Stimulated activated CD8-positive, alpha-beta memory T cell treated with anti-CD3 and anti-CD28 coated beads, Interleukin-7, amount 100 ng/mL, for 1 hour (primary cell): ENCODE measurements at places on chromosomes 12 and 14.

DNA sequence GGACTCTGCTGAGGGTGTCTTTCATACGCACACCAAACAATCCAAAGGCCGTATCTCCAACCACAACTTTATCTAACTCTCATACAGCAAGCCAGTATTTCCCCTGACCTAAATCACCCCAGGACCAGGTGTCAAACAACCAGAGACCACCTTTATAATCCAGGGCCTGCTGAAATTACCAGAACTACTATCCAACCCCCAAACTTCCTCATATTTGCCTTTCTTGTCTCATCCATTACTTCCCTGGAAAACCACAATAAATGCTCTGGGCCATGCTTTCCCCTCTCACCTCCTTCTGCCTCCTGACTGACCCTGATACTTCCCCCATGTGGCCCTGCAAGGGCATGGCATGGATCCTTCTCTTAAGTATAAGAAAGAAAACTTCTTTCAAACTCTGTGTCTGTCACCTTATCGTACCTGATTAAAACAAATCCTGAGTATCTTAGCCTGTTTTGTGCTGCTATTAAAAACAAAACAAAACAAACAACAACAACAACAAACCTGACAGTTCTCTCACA lies 44.7 kb upstream of the CRACR2A start:
- no peak for DNase-seq

DNA sequence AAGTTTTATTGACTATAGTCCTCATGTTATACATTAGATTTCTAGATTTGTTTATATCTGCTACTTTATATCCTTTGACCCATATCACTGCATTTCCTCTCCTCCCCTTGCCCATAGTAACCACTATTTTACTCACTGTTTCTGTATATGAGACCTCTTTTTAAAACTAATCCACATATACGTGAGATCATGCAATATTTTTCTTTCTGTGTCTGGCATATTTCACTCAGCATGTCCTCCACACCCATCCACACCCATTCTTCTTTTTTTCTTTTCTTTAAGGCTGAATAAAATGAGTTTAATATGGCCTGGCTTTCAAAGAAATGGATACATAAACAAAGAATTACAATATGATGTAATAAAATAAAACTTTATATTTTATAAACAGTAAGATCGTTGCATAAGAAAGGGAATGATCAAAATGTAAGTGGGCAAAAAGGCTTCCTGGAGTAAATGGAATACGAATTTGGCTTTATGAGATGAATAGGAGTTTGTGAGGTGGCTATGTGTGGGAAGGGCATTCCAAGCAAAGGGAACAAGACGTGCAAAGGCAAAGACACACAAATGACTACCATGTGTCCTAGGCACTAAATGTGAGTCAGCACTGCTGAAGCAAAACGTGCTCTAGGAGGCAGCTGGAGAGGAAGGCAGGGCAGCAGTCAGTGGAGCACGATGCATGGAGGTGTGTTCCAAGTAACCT lies 53.2 kb upstream of the HIF1A start:
- DNase-seq, result no peak

DNA sequence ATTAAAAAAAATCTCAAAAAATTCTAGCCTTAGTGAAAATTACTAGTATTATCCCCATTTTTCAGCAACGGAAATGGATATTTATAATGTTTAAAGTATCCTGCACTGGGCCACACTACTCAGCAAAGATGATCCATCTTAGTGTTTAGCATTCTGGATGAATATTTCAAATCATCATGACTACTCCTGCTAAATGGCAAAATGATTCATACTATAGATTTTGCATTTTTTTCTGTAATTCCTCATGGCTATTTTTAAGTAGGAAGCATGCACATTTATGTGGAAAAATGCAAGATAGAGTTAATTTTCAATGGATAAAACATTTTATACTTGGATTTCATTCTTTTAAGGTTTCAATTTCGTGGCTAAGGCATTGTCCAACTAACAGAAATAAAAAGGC lies 59.6 kb downstream of the LRFN5 start:
- DNase-seq, result no peak

- no peak for DNase-seq
Observed at GRCh38 chr12:121579190-121579791, 1.5 kb downstream of the KDM2B start.

GRCh38 chr12:61037792-61038191 lies 1222.4 kb upstream of the USP15 start:
- DNase-seq, result no peak

DNA sequence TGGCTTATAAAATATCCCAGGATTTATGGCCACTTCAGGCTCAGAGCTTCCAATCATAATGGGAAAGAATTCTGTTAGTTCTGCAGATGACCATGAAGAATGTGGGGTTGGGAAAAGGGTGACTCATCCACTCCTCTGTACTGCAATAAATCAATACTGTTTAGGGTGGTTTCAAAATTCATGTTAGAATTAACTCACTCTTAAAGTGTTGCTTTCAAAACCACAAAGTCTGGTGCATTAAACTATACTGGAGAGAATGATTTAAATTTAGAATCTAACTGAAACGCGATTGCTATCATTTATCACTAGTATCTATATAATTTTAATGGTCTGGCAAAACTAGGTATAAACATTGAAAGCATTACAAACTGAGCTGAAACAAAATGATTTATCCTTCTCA lies 798 bp downstream of the CCDC198 start:
- DNase-seq, result no peak

- DNase-seq, result no peak
Observed at GRCh38 chr14:90087433-90087832, 25.6 kb downstream of the KCNK13 start.

GRCh38 chr14:59256331-59256730 lies 67.9 kb downstream of the DAAM1 start:
- DNase-seq, result no peak

- DNase-seq, result no peak
Observed at GRCh38 chr14:49921401-49921800, 28.5 kb downstream of the ARF6 start.

GRCh38 chr14:57928732-57929131 lies 62.8 kb upstream of the SLC35F4 start:
- DNase-seq, result no peak

- DNase-seq, result no peak
Observed at GRCh38 chr14:104747876-104748275, 5.1 kb upstream of the SIVA1 start.

- no peak for DNase-seq
Observed at GRCh38 chr12:91339106-91339505, 156.5 kb upstream of the DCN start.

GRCh38 chr12:110345176-110345661 lies 58.3 kb downstream of the ANAPC7 start:
- no peak for DNase-seq

GRCh38 chr14:51430079-51430478 lies 190.0 kb downstream of the TMX1 start:
- DNase-seq, result no peak

- no peak for DNase-seq
Observed at GRCh38 chr12:8742501-8742900, 44.7 kb downstream of the RIMKLB start.

DNA sequence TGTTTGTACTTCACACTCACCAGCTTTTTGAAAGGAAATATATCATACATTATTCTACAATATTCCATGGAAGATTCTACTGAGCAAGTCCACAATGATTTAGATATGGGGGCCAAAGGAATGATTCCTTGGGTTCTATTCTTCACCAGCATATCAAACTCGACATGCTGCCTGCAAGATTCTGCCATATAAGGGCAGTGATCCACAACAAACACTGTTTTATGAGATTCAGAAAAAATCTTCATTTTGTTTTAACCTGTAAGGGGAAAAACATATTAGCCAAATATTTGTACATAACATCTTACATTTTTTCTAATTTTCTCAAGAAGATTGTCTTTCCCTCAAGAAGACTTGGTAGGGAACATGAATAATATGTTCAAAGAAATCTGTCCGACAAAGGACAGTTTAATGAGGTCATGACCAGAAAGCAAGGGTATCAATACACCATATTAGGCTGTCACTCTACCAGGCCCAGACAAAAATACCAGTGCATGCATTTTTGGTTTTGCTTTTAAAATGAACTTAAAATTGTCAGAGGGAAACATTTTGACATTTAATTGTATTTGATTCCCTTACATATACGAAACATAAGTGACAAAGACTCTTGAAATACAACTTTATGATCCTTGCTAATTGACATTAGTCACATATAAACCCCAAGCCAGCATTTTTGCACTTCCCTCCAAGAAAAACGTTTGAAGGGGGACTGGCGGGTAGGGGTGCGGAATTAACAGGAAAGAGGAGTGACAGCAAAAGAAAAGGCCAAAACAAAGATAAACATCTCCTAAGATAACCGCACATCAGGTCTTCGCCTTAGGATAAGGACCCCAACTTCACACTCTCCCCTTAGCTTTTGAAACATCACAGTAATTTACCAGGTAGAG lies 980 bp downstream of the INTS13 start:
- no peak for DNase-seq

- DNase-seq, result no peak
Observed at GRCh38 chr12:69483700-69484099, 13.5 kb downstream of the FRS2 start.

DNA sequence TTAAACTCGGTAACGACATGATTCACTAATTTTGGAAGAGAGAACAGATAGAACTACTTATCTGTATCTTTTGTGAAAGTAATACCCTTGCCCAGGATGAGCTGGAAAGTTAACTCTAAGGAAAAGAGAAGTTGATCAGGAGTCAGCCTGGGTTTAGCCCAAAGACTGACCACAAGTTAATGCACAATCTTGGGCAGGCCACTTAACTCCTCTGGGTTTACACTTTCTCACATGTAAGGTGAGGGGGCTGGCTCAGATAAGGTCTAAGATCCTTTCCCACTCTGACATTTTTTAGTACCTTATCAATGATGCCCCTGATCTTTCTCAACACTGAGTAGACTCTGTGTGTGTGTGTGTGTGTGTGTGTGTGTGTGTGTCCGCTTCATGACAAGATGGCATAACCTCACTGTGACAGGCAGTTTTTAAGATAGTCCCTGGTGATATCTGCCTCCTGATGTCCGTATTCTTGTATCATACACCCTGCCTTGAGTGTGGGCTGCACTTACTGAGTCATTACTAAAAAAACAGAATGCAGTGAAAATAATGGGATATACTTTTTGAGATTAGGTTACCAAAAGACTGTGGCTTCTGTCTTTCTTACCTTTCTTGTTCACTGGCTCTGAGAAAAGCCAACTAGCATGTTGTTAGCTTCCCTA lies 56.2 kb upstream of the CCDC198 start:
- DNase-seq, result no peak

DNA sequence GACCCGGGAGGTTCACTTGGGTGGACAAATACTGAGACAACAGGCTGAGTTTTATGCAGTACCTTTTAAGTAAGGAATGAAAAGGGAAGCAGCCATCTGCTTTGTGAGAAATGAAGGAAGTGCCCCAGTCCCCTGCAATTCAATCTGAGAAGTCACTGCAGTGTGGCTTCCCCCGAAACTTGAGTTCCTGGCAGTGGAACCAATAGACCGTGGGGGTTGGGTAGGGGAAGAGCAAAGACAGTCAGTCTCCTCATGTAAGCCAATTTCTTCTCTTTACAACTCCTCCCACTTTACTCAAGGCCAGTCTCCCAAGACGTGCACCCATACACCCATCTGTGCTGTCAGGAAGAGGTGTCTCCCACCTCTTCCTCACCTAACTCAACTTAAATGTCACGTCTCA lies 206.5 kb downstream of the BCAT1 start:
- DNase-seq, result no peak

- no peak for DNase-seq
Observed at GRCh38 chr14:68944162-68944561, 34.9 kb downstream of the ACTN1 start.

GRCh38 chr12:96047229-96048211 lies 12.1 kb upstream of the LTA4H start:
- DNase-seq, result no peak

DNA sequence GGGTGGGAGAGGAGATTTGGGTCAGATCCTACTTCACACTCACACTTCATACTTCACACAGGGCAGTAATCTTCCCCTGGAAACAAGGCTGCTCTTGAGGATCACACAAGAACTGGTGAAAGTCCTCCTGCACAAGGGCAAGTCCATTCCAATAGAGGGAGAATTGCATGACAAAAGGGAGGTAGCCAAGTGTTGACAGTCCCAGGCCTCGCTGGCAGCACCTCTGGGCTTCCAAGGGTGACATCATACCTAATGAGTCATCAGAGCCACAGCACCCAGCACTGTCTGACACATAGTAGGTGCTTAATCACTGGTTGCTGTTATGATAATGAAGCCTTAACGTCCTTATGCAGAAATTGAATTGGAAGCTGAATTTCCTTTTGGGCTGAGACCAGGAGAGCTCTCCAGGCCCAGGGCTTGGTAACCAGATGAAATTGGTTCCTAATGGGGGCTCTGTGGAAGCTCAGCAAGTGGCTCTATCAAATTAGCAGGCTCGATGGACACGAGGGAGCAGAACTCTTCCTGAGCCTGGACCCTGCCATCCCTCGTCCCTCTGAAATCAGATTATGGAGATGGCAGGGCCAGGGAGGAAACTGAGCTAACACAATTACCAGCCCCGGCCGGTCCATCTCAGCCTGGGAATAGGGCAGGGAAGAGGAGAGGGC lies 58.8 kb upstream of the ACTN1 start:
- DNase-seq, result no peak

DNA sequence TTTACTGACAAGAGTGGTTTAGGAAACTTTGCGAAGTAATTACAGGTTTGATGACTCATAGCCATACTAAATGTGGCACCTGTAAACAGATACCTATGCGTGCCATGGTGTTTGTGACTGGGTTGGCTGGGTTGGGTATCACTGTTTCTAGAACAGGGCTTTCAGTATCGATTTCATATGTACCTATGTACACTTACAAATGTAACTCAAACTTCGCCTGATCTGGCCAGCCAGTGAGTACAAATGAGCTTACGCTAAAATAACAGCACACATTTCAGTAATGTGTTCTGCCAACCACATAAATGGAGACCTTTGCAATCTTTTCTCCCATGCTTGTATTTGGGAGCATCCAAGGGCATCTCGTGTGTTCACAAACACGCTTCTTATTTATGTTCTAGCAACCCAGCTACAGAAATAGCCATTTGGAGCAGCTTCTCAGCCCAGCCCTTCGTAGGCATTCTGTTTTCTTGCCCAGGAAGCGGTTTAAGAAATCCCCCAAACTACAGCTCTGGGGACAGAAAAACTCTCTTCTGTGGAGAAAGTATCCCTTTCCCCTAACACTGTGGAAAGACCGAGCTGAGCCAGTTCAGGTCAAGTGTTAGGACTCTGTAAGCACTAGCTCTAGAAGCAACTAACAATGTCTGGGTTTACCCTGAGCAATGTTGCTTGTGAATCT lies 42.3 kb upstream of the MDM1 start:
- no peak for DNase-seq

- DNase-seq, result peak; percentile 9
Observed at GRCh38 chr12:123971770-123972456, 718 bp downstream of the CCDC92 start.
